Activated CD4-positive, alpha-beta T cell treated with anti-CD3 and anti-CD28 coated beads, Interleukin-2, amount 10 ng/mL, durations not matched to agents 24 days and 14 days (primary cell): ENCODE measurements at places on chromosomes 2 and 18. TPM values are rescaled to one million over a fixed set of nuclear protein-coding genes. Genes with fewer than 3 reads are reported as not detected.

- no peak for DNase-seq
Measured at GRCh38 chr2:205850611-205851010, 168.3 kb downstream of the NRP2 start.

DNA sequence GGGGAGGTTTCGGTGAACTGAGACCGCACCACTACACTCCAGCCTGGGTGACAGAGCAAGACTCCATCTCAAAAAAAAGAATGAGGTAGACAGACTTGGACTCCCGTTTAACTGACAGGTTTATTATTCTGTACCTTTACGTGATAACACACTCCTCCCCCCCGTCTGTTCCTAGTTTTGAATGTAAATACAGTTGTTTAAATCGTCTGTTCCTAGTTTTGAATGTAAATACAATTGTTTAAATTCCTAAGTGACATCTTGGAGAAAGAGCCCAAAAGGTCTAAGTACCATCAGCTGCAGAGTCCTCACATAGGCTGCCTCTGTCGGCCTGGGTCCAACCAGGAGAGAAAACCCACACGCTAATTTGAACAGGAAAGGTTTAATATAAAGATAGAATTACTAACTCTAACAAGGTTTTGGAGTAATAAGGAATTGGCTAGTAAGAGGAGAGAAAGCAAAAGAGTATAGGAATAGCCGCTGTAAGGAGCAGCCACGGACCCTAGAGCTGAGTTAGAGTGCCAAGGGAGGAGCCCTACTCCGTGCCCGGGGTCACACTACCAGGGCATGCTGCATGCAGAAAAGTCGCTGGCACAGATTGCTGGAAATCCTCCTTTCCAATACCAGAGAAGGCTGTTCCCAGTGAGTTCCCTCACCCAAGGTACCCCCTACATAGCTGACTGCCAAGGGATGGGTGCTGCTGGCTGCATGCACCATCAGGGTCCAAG is 83.5 kb upstream of the RANBP2 start:
- DNase-seq: no peak

Gene NT5DC4
- 0.24 TPM in 1 of 2 replicates, not detected in the other for total RNA-seq

DNA sequence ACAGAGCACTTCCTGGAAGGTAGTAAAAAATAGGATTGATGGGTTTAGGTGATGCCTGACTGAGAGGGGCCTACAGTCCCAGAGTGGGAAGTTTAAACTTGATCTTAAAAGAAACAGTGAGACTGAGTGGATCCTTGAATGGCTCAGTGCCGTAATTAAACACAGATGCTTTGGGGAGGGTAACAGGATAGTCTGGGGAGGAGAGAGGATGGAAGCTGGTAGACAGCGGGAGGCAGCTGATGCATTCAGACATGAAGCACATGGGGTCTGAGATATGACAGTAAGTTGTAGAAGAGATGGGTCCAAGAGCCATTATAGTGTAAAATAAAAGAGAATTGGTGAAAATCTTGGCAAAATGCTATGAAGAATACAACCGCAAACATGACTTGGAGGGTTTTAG is 54.4 kb downstream of the AOX1 start:
- DNase-seq: no peak
